ENCODE measurements at places on chromosomes 13 and 19. TPM values are rescaled to one million over a fixed set of nuclear protein-coding genes. Genes with fewer than 3 reads are reported as not detected.

GRCh38 chr19:39448271-39448670 is 2.9 kb downstream of the SUPT5H start:
- peak overlapping the region; percentile 87 for H3K4me3 ChIP-seq
- peaks cover 5% of the 10 kb centered on the region for H3K36me3 ChIP-seq
- H3K27me3 ChIP-seq = no peaks in the 10 kb centered on the region

DNA sequence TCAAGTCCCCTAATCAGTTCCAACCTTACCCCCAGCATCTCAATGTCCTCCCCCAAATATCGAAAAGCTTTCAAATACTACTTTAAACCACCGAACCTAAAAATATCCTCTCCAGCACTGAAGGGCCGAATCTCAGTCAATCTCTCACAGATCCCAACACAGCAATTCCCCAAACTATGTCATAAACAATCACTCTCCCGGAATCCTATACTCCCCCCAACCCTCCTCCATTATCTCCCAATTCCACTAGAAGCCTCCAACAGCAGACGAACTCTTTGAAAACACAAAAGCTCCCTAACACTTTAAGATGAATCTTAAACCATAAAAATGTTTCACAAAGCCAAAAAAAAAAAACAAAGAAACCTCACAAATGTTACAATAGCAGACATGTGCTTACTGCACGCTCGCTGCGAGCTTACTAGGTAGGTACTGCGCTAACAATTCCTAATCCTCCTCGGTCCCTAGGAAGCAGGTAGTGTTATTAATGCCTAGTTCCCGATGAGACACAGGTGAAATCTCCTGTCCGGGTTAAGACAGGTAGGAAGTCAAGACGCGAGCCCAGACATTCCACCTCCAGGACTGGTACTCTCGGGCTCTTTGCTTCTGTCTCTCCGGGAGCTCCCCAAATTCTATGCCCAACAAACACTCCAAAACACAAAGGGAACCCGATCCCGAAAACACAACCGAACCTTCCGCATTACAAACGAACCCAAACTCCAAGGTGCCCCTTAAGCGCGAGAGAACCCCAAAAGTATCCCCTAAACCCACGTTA is 14.2 kb downstream of the FBXO46 start:
- peak overlapping the region; percentile 95 for H3K4me3 ChIP-seq
- H3K27me3 ChIP-seq = no peaks in the 10 kb centered on the region
- no peak for DNase-seq
- H3K36me3 ChIP-seq = peaks cover 17% of the 10 kb centered on the region
- H3K4me1 ChIP-seq = peaks cover 13% of the 10 kb centered on the region

The DCT gene
- not detected for total RNA-seq

- no peak overlapping the region for H3K4me3 ChIP-seq
- H3K36me3 ChIP-seq = no peaks in the 10 kb centered on the region
- no peaks in the 10 kb centered on the region for H3K4me1 ChIP-seq
- no peaks in the 10 kb centered on the region for H3K27me3 ChIP-seq
- no peak overlapping the region for H3K27ac ChIP-seq
Observed at GRCh38 chr13:80604098-80604497, 263.2 kb upstream of the SPRY2 start.

The ADAMTSL5 gene
- total RNA-seq = 0.51 TPM

GRCh38 chr13:29923554-29924481 is 73.4 kb upstream of the UBL3 start:
- no peaks in the 10 kb centered on the region for H3K36me3 ChIP-seq
- no peak for DNase-seq
- H3K4me3 ChIP-seq = no peak overlapping the region
- no peak overlapping the region for H3K27ac ChIP-seq
- peaks cover 5% of the 10 kb centered on the region for H3K4me1 ChIP-seq
- no peaks in the 10 kb centered on the region for H3K27me3 ChIP-seq

The DLL3 gene
- 0.93 TPM for total RNA-seq

DNA sequence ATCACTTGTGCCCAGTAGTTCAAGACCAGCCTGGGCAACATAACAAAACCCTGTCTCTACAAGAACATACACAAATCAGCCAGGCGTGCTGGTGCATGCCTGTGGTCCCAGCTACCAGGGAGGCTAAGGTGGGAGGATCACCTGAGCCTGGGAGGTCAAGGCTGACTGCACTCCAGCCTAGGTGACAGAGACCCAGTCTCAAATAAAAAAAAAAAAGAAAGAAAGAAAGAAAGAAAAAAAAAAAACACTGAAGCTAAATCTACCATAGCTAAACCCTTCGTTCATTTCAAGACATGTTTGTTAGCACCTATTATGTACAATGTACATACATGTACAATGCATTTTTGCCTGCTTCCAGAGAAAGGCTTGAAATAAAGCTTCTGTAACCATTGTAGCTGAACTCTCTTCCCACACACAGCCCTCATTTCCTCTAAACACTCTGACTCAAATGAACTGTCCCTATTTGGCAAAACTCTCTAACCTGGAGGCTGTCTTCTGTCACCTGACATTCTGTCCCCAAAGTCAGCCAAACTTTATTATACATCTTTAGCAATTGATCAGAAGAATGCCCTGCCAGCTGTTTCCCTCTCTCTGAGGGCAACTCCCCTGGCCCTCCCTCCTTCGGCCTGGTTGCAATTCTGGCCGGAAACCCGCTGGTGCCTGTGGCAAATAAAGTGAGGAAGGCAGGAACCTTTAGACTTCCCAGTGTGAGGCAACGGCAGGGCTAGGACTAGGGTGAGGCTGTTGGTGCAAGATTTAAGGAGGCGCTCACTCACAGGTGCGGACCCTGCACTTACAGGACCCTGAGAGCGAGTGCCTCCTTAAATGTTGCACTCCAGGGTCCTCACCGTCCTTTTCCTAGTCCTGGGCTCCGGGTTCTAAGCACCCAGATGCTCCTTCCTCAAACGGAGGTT is 1.8 kb downstream of the ETHE1 start:
- no peaks in the 10 kb centered on the region for H3K27me3 ChIP-seq
- no peaks in the 10 kb centered on the region for H3K36me3 ChIP-seq
- peak overlapping the region; percentile 65 for H3K27ac ChIP-seq
- peaks cover 3% of the 10 kb centered on the region for H3K4me1 ChIP-seq
- DNase-seq = peak; percentile 44

DNA sequence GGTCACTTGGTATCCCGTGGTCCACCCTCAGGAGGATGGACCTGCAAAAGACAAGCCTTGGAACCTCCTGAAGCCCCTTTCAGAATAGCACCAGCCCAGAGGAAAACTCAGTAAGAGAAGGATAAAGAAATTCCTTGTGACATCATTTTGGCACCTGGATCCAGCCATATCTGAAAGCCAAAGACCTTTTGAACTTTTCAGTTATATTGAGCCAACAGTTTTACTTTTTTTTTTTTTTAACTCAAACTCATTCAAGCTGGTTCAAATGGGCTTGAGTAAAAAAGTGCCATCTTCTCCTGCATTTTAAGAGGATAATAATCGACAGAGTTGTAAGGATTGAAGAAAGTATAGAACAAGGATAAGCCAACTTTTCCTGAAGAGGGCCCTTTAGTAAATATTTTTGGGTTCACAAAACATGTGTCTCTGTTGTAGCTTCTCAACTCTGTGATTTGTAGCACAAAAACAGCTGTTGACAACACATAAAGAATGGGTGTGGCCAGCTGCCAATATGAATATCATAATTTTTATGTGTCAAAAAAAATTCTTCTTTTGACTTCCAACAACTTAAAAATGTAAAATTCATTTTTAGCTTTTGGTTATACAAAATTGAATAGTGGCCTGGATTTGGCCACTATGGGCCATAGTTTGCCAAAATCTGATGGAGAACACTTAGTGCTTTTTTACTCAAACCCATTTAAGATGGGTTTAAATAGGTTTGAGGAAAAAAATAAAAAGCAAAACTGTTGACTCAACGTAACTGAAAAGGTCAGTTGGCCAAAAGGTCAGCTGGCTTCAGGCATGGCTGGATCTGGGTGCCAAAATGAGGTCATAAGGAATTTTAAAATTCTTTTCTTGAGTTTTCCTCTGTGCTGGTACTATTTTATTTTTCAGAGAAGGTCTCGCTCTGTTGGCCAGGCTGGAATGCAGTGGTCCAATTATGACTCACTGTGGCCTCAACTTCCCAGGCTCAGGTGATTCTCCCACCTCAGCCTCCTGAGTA is 50.7 kb downstream of the ACSBG2 start:
- H3K27me3 ChIP-seq = no peaks in the 10 kb centered on the region
- H3K36me3 ChIP-seq = no peaks in the 10 kb centered on the region
- no peak overlapping the region for H3K4me3 ChIP-seq
- no peak for DNase-seq
- no peak overlapping the region for H3K27ac ChIP-seq

DNA sequence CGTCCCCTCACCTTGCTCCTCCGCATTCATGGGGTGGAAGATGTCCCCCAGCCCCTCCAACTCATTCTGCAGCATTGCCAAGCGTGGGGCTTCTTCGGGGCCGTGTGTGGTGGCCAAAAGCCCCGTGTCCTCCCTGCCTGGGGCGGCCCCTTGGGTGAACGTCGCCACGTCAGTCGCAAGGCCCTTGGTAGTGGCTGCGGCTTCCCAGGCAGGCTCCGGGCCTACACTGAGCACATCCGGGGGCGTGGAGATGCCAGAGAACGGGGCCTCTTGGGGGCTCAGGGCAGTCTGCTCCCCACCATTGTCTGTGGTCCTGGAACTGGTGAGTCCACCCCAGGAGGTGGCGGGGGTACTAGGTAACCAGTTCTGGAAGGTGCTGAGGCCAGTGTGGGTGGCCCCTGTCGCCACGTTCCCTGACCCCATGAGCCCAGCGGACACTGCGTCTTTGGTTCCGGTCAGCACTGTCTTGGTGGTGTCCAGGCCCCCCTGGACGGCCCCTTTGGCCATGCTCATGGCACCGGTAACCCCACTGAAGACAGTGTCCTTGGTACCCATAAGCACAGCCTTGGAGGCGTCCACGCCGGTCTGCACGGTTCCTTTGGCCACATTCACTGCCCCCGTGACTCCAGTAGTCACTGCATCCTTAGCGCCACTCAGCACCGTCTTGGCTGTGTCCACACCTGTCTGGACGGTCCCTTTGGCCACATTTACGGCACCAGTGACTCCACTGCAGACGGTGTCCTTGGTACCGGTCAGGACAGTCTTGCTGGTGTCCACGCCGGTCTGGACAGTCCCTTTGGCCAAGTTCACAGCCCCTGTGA is 7.6 kb downstream of the PLIN4 start:
- no peaks in the 10 kb centered on the region for H3K36me3 ChIP-seq
- H3K4me1 ChIP-seq = no peaks in the 10 kb centered on the region
- no peak overlapping the region for H3K27ac ChIP-seq
- no peak overlapping the region for H3K4me3 ChIP-seq
- H3K27me3 ChIP-seq = no peaks in the 10 kb centered on the region
- DNase-seq = no peak

- H3K27me3 ChIP-seq = no peaks in the 10 kb centered on the region
- peaks cover 2% of the 10 kb centered on the region for H3K4me1 ChIP-seq
- H3K36me3 ChIP-seq = no peaks in the 10 kb centered on the region
- H3K27ac ChIP-seq = no peak overlapping the region
Observed at GRCh38 chr13:30186634-30187415, 120.5 kb downstream of the KATNAL1 start.

The FOXO1 gene
- 2.4 TPM for total RNA-seq

DNA sequence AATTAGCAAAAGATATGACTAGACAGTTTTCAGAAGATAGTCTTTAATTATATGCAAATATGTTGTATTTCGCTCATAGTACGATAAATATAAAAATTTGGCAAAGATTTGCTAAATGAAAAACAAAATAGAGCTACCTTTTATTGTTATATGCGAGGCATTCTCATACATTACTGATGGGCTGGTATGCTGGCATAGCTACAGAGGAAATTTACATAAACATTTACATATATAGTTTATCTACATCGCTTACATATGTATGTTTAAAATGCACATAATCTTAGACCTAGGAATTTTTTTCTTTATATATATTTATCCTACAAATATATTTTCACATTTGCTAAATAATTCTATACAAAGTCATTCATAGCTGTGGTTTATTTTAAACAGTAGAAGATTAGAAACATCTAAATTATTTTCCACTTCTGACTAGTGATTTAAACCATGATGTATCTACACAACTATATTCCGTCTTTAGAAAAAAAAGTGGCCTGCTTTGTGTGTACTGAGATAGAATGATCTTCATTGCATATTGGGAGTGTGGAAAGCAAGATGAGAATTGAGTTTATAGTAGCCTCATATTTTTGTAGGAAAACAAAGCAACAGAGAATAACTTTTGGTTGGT is 1345.0 kb upstream of the SLC10A2 start:
- no peak overlapping the region for H3K27ac ChIP-seq
- DNase-seq = no peak
- no peak overlapping the region for H3K4me3 ChIP-seq

- H3K27ac ChIP-seq = no peak overlapping the region
- no peaks in the 10 kb centered on the region for H3K4me1 ChIP-seq
- DNase-seq = no peak
Observed at GRCh38 chr13:73142071-73142470, 83.3 kb downstream of the KLF5 start.

- H3K27me3 ChIP-seq = no peaks in the 10 kb centered on the region
- no peaks in the 10 kb centered on the region for H3K36me3 ChIP-seq
- peaks cover 3% of the 10 kb centered on the region for H3K4me1 ChIP-seq
- no peak for DNase-seq
- H3K4me3 ChIP-seq = peak overlapping the region; percentile 71
Observed at GRCh38 chr19:9324584-9324962, 594 bp downstream of the ZNF559 start.

- no peak overlapping the region for H3K27ac ChIP-seq
- DNase-seq = no peak
- H3K4me3 ChIP-seq = no peak overlapping the region
Observed at GRCh38 chr13:45320876-45321629, 19.9 kb downstream of the TPT1 start.

- no peak overlapping the region for H3K27ac ChIP-seq
- no peak overlapping the region for H3K4me3 ChIP-seq
- peaks cover 20% of the 10 kb centered on the region for H3K27me3 ChIP-seq
- H3K36me3 ChIP-seq = no peaks in the 10 kb centered on the region
- no peaks in the 10 kb centered on the region for H3K4me1 ChIP-seq
Observed at GRCh38 chr13:36428086-36428485, 4.2 kb upstream of the CCNA1 start.

The MBD3L2 gene
- not detected for total RNA-seq

- H3K36me3 ChIP-seq = no peaks in the 10 kb centered on the region
- H3K4me1 ChIP-seq = no peaks in the 10 kb centered on the region
- H3K4me3 ChIP-seq = no peak overlapping the region
- H3K27me3 ChIP-seq = no peaks in the 10 kb centered on the region
- no peak for DNase-seq
Observed at GRCh38 chr19:56814656-56815055, 25.9 kb downstream of the PEG3 start.

DNA sequence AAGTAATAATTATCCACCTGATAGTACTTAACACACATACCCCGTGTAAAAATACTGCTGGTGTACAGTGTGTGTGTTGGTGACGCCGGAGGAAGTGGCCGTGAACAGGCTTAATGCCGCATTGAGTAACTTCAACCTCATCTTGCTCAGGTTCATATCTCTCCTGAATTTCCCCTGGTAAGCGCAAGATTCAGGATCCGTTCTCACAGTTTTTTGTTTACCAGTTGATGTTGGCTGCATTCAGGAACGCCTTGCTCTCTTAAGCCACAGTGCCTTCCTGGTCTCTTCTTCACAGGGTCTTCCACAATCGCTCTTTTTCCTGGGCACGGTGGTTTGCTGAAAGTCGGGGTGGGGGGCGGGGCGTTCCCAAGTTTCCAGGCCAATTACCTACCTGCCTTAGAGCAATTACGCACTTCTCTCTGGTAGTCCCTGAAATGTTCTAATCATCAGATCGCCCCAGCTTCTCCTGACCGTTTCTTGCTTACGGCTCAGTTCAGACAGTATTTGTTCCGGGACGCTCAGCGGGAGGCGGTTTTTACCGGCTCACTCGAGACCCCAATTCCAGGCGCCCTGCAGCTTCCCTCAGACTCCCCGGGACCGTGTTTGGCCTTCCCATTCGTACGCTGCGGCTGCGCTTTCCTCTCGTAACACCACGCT is 706 bp upstream of the DNAJC3 start:
- H3K4me1 ChIP-seq = no peaks in the 10 kb centered on the region
- H3K4me3 ChIP-seq = peak overlapping the region; percentile 86
- H3K36me3 ChIP-seq = no peaks in the 10 kb centered on the region
- no peak for DNase-seq
- no peaks in the 10 kb centered on the region for H3K27me3 ChIP-seq
- H3K27ac ChIP-seq = peak overlapping the region; percentile 88

All from GM12878 (cell line).